SJSA1 (cell line): ENCODE measurements at places on chromosomes 4 and X.

DNA sequence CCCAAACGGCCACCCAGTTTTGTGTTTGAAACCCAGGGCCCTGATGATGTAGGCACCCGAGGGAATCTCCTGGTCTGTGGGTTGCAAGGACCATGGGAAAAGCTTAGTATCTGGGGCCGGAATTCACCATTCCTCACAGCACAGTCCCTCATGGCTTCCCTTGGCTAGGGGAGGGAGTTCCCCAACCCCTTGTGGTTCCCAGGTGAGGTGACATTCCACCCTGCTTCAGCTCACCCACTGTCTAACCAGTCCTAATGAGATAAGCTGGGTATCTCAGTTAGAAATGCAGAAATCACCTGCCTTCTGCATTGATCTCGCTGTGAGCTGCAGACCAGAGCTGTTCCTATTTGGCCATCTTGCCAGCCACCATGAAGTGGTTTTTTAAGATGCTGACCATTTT is 84.0 kb downstream of the PRKG2 start:
- H3K4me1 ChIP-seq, result no peaks in the 10 kb centered on the region
- no peak for DNase-seq
- H3K4me3 ChIP-seq, result no peak overlapping the region
- no peak overlapping the region for H3K27ac ChIP-seq

DNA sequence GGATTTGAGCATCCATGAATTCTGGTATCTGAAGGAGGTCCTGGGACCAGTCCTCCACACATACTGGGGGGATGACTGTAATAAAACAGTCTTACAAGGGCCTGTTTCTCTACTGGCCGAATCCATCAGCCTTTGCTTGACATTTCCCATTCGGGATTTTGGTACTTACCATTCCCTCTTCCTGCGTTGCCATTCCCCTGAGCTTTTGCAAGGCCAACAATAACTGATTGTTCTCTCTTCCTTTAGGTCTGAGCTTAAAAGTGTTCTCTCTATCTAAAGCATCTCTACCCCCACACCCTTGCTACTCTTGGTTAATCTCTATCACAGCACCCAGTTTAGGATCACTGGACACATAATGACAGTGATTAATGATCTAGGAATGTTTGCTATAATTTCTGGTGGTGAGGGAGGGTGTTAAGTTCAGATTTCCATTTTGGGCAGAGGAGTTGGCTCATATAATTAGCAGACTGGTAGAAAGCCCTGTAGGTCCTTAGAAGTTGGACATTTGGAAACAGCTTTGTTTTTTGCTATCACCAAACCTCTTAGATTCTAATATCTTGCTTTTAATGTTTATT is 29.4 kb downstream of the TMA16 start:
- no peak for DNase-seq
- H3K4me3 ChIP-seq, result no peak overlapping the region
- no peaks in the 10 kb centered on the region for H3K27me3 ChIP-seq
- peaks cover 51% of the 10 kb centered on the region for H3K36me3 ChIP-seq

GRCh38 chrX:126551725-126552312 is 795 bp downstream of the DCAF12L1 start:
- H3K4me3 ChIP-seq, result no peak overlapping the region
- H3K4me1 ChIP-seq, result no peaks in the 10 kb centered on the region
- H3K27ac ChIP-seq, result no peak overlapping the region
- H3K27me3 ChIP-seq, result no peaks in the 10 kb centered on the region
- DNase-seq, result no peak

DNA sequence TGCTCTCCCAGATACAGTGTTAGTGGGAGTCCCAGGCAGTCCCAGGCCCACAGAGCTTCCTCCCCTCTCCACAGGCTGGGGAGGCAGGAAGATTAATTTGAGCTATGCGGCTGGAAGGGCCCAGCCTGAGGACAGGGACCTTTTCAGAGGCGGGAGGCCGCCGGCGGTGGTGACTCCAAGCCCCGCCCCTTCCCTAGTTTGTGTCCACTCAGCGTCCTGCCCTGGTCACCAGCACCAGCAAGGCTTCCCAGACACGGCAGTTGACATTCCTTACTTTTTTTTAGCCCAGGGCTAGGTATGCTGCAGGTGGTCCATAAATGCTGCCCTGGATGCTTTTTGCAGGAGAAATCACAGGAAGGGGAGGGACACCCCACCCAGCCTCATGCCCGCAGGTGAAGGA is 67.7 kb upstream of the LRPAP1 start:
- H3K27ac ChIP-seq, result no peak overlapping the region
- H3K36me3 ChIP-seq, result no peaks in the 10 kb centered on the region

GRCh38 chrX:133590703-133591505 is 175.6 kb upstream of the GPC4 start:
- no peaks in the 10 kb centered on the region for H3K27me3 ChIP-seq
- H3K27ac ChIP-seq, result no peak overlapping the region
- no peak for DNase-seq
- H3K36me3 ChIP-seq, result no peaks in the 10 kb centered on the region
- H3K4me3 ChIP-seq, result no peak overlapping the region
